ENCODE measurements at places on chromosomes 11 and 22.

DNA sequence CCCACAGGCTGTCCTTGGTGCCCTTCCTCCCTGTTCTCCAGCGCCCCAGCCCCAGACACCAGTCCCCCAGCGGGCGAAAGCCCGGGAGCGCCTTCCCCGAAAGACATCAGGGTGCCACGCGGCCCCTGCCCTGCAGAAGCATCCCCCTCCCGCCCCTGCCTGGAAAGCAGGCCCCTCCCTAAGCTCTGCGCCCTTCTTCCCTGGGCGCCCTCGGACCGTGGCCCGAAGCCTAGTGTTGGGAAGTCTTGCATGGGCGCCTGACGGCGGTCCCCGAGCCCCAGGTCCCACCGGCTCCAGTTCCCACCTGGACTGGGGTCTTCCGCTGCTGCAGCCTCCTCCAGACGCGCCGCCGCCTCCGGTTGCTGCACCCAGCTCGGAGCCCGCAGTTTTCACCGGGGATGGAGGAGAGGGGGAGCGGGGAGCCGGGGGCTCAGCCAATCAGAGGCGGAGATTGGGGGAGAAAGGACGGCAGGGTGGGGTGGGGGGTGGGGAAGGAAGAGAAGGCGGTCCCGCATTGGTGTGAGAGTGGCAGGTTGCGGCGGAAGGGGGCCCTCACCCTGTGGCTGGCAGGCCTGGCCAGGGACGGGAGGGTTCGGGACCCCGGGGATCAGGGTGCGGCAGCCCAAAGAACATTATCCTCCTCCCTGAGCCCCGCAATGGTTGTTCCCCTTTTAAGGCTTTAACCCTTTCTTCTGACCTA lies at the start of gene THY1:
Gene THY1 (minus strand): TSS at position 364 of the 700 bp plus-strand sequence. CDS start 2,267 bp downstream, outside the sequence.
- no peak for DNase-seq

DNA sequence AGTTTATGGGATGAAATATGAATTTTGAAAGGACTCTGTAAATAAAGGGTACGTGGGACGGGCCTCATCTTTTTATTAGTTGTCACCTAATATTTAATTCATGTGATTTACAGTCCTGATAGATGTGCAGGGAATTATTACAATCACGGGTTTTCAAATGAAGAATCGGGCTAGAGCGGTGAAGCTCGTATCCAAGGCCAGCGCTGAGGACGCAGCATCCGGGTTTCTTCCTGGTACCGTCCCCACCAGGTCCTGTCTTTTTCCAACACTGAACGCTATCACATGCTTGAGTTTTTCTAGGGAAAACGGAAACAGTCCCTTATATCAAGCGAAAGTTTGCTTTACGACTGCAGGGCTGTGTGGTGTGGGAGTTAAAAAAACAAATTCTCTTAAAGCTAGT lies 787 bp downstream of the SMDT1 start:
- DNase-seq: no peak

GRCh38 chr11:848380-848931 lies 5.8 kb downstream of the TSPAN4 start:
- peak; percentile 51 for DNase-seq

- no peak for DNase-seq
These were observed 290.3 kb upstream of the LUZP2 start for GRCh38 chr11:24206511-24206910.

GRCh38 chr11:102911758-102912481 lies 37.1 kb upstream of the MMP12 start:
- no peak for DNase-seq

DNA sequence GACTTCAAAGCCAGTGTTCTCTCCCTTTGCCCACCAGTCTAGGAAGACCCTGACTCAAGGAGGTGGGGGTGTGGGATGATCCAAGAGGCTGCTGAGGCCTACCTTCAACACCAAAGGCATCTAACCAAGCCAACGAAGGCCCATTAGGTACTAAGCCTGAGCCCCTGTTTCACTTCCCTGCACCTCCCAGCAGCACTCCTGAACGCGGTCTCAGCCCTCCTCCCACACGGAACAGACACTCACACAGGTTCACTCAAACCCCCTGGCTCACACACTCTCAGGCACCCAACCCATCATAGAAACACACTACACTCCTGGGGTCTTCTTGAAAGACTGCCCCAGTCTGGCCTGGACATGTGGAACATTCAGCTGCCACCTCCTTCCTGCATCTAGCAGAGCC lies 40.7 kb downstream of the SLC22A12 start:
- no peak for DNase-seq

GRCh38 chr11:79243422-79244210 lies 197.2 kb downstream of the TENM4 start:
- no peak for DNase-seq

DNA sequence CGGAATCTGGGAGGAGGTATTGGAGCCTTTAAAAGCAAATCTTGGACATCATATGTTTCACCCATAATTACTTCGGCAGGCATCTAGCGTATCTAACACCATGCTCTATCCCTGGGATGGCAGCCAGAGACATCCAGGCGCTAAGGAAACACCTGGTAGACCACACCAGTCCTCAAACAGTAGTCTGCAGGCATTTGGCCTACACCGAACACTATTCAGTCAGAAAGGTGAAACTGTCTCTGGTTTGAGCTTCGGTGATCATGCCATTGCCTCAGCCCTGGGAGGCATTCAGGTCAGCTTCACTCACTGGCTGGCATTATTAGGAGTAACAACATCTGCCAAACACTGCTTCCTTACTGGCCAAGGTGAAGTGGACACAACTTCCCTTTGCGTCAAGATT lies 11.7 kb downstream of the SIRT3 start:
- DNase-seq: no peak

GRCh38 chr11:12411806-12412727 lies 34.7 kb downstream of the PARVA start:
- no peak for DNase-seq

- DNase-seq: no peak
These were observed 6.8 kb upstream of the CTR9 start for GRCh38 chr11:10744206-10744605.

DNA sequence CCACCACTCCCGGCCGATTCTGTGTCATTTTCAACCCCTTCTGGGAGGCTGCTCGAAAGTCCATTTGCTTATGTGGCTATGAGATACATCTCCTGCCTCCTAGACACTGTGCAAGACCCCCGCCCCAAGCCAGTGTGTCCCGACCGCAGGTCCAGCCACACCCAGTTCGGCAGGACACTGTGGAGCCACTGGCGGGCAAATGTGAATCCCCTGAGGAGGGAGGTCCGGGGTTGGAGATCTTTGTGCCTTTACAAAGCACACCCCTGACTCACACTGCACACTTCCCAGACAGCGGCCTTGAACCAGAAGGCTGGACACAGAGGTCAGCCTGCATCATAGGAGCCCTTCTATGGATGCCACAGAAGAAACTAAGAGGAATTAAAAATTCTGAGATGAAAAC lies 17.4 kb downstream of the FXYD6 start:
- no peak for DNase-seq

DNA sequence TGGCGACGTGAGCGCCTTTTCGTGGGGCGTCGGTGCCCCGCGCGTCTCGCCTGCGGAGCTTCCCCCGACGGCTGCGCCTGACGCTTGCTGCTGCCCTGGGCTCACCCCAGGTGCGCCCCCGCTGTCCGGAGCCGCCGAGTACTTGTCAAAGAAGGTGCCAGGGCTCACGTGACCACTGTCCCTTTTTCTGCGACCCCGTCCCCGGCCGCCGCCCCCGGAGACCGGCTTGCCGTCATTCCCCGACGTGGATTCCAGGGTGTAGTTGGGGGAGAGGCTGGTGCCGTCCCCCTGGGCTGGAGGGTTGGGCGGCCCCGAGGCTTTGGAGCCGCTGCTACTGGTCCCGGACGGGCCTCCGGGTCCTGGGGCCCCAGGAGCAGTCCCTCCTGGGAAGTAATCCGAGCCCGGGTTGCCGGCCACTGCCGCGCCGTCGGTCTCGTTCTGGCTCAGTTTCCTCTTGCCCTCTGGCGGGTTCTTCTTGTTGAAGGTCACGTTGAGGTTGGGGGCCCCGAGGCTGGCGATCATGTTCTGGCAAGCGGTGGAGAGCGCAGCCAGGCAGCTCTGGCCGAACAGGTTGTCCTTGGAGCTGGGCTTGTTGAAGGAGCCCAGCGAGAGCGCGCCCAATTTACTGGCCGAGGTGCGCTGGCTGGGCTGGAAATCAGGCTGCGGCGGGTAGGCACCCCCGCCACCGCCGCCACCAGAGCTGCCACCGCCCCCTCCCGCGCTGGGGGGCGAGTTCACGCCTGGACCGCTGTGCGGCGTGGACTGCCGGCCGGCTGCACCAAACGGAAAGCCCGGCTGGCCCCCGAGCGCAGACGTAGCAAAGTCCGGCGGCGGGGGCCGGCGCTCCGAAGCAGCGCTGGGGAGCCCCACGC lies 3.8 kb downstream of the MN1 start:
- DNase-seq: no peak

- DNase-seq: no peak
These were observed 11.8 kb downstream of the SULT4A1 start for GRCh38 chr22:43850529-43850928.

GRCh38 chr11:27357250-27357649 lies 5.8 kb downstream of the CCDC34 start:
- DNase-seq: no peak

DNA sequence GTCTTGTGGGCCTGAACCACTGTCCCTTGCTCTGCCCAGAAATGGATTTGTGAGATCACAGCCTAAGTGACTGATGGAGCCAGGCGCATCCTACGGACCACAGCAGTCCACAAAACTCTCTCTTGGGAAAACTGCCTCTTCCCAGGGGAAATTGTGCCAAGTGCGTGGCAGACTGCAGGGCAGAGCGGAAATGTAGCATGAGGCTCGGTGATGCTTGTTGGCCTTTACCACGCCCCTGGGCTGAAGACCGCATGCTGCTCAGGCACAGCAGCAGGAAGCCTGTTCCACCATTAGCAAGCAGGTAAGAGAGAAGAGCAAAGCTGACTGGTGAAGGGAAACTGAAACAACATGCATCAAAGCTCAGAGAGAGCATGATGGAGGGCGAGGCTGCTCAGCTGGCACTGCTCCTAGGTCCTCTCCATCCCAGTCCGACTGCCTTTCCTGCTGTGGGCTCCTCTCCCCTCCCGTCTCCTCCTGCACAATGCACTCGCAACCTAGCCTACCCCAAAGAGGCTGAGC lies 26.5 kb upstream of the SCARF2 start:
- peak; percentile 40 for DNase-seq

GRCh38 chr11:132590554-132590953 lies 941.7 kb downstream of the OPCML start:
- no peak for DNase-seq

DNA sequence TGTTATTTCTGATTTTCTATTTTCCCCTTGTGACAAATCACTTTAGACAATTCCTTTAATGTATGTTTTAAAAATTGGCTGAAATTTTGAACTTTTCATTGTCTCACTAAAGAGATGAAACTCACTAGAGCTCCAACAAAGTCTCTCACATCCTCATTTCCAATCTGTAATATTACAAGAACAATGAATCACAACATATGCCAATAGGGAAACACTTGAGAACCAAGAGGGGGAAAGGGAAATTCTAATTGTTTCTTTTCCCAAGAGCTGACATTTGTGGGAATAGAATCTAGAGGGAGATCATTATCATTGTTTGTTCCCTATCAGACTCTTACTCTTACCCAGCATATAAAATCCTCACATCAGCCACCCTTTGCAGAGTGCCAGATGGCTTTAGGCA lies 28.2 kb downstream of the OR10D3 start:
- no peak for DNase-seq

DNA sequence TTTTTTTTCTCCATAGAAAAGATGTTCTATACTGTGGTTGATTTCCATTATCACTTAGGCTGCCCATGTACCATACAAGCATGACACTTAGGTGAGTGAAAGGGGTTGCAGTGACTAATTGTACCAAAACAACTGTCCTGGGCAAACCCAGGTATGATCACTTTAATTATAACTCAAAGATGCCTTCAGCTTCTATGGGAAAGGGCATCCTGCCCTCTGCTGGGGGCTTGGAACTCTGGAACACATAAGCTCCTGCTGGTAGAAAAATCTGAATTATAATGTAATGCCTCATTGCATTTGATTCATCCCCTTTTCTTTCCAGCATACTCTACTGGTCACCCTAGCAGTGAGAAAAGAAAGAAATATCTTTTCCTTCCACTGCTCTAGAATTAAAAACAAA lies 206.3 kb downstream of the DDX10 start:
- no peak for DNase-seq

DNA sequence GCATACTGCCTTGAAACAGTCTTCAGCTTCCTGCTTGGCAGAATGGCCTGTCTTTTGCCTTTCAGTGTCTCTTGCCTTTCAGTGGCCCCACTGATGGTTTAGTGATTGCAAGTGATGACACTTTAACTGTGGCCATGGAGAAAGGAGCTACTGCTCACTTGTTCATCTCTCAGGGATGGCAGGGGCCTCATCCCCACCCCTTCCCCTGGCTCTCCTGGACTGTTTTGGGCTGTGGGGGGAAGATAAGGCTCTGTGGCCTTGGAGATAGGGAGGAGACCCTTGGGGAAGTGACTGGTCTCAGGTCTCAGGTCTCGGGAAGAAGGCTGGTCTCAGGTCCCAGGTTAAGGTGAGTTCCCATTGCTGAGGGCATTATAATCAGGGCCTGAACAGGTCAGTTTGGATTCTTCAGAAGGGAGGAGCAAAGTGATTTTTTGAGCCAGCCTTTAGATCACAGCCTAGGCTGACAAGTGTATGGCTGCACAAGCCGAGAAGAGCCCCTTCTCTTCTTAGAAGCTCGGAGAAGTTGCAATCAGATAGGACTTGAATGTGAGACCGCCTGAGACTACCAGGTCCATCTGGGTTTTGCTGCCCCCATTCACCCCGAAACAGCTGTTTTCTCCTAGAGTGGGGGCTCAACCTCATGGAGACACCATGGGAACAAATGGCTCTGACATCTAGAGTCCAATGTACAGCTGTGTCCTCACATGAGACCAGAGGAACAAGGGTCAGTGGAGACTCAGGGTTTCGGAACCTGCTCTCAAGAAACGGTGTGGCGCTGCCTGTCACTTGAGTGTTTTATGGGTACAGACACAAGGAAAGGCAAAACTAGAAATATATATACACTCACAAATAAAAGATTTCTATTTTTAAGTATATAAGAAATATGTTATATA lies 15.9 kb upstream of the P2RY2 start:
- no peak for DNase-seq

- peak; percentile 73 for DNase-seq
These were observed 33.8 kb upstream of the PPARA start for GRCh38 chr22:46116491-46116958.

DNA sequence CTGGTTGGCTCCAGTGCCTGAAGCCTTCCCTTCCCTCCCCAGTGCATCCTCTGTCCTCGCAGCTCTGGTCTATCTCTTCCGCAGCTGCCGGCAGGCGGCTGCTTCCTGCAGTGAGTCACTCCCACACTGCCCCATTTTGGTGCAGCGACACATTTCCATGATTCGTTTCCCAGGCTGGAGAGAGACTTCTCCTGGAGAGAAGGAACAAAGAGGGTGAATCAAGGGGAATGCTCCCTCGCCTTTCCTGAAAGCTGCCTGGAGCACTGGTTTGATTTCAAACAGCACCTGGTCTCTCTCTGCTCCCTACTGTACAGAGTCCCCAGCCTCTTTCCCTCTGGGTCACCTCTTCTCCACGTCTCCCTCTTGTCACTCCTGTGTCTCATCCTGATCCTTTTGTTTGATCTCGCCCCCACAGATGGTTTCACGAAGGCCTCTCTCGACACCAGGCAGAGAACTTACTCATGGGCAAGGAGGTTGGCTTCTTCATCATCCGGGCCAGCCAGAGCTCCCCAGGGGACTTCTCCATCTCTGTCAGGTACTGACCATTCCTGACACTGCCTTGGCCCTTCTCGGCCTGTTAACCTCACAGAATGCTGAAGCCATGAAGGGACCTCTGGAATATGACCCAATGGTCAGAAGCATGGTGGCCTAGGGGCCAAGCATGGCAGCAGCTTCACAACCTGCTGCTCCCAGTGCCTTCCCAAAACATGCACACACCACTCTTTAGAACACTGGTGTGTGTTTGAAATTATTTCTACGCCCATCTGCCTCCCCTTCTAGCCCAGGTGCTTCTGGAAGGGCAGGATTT lies at the start of gene TMA7B:
Gene TMA7B (plus strand): TSS at position 758 of the 808 bp plus-strand sequence. CDS start 3,978 bp downstream, outside the sequence.
- DNase-seq: no peak
